IPS DF 6.9 (cell line): ENCODE measurements at places on chromosomes 6 and 20.

- DNase-seq: no peak
These were observed 215.4 kb downstream of the RFPL4B start for GRCh38 chr6:112562301-112563231.

GRCh38 chr20:31923388-31924331 is 28.2 kb downstream of the PDRG1 start:
- DNase-seq: no peak

- peak; percentile 2 for DNase-seq
These were observed 600 bp downstream of the XPO5 start for GRCh38 chr6:43575105-43575771.

GRCh38 chr6:119449331-119450156 is 100.0 kb upstream of the MAN1A1 start:
- no peak for DNase-seq

DNA sequence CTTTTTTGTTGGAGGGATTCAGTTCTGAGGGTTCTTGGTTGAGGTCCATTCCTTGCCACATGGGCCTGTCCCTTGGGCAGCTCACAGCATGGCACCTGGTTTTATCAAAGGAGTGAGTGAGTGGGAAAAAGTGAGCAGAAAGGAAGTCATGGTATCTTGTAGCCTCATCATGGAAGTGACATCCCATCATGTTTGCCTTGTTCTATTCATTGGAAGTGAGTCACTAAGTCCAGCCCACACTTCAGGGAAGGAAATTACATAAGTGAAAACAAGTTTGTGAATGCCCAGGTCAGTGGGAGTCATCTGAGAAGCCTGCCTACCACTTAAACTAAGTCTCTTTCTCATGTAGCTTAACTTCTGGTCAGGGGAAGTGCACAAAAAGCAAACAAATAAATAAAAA is 32.8 kb upstream of the ZNFX1 start:
- DNase-seq: no peak

- no peak for DNase-seq
These were observed 22.4 kb downstream of the DLL1 start for GRCh38 chr6:170268216-170269129.

DNA sequence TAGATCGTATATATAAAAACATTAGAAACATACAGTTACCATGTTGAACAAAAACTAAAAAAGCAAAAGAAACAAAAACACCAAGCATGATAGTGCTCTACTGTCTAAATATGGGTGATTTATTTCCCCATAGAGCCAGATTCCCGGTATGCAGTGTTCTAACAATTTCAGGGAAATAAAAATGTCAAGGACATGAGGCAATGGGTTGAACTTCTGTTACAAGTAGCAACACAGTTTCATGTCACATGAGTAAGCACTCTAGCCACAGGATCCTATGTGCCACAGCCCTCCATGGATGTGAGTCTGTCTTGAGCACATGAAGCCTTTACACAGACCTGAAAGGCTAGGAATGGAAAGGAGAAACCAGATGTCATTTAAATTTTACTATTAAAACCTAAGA is 96.0 kb downstream of the MAP3K5 start:
- no peak for DNase-seq

- DNase-seq: no peak
These were observed 57.5 kb downstream of the ILRUN start for GRCh38 chr6:34638834-34639736.

DNA sequence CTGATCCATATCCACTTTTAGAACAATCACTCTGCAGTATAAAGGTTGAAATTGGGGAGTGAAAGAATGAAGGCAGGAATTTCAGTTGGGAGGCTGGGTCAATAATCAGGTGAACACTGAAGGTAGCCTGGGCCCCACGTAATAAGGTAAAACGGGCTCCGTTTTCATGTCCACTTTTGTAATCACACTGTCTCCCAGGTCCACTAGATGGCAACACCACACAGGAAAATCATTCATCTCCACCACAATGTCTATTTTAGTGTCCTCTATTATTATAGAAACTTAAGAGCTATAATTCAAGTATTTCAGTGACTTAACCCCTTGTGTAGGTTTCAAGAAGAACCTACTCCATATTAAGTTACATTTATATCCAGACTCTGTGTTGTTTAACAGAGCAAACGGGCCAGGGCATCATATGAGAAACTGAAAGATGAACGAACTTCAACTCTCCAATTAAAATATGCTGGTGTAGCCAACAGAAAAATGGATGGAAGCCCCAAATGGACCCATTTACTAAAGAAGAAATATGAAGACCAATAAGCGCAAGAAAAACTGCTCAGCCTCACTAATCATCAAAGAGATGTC is 45.9 kb upstream of the MC3R start:
- no peak for DNase-seq

GRCh38 chr20:44851545-44851944 is 34.0 kb upstream of the YWHAB start:
- DNase-seq: no peak

DNA sequence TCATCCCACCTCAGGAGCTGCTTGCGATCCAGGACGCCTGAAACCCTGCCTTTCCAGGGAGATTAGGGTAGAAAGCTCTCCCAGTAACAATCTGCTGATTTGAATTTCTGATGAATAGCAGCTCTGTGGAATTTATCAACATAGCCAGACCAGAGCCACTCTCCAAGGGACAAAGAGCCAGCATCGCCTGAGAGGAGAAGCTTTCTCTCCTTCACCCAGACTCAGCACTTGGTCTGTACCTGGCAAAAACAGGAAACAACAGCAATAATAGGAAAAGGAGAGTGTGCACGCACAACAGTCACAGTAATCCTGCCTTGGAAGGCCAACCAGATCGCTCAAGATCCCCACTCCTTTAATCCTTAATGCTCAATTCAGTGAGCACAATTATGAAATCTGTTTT is 22.3 kb upstream of the ROS1 start:
- no peak for DNase-seq

GRCh38 chr20:37797669-37798175 is 103.9 kb downstream of the CTNNBL1 start:
- no peak for DNase-seq

DNA sequence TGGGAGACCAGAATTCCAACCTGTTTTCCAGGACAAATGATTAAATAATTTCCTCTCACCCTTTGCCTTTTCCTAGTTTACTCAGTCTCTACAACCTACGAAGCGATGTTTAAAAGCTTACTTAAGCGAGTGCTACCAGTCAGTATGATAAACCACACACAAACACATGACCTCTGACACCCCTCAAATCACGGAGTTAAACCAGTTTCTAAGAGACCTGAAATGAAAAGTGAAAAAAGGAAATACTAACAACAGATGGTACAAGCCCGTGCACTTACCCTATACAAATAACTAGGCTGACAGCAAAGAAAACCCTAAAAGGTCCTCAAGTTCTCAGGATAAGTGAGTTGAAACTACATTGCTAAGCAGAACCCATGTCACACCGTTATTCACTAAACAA is 7.7 kb downstream of the TNFRSF21 start:
- no peak for DNase-seq

- DNase-seq: no peak
These were observed 3.7 kb downstream of the DNAAF9 start for GRCh38 chr20:3403741-3404140.

- DNase-seq: no peak
These were observed 48.3 kb downstream of the AHI1 start for GRCh38 chr6:135449246-135449645.

DNA sequence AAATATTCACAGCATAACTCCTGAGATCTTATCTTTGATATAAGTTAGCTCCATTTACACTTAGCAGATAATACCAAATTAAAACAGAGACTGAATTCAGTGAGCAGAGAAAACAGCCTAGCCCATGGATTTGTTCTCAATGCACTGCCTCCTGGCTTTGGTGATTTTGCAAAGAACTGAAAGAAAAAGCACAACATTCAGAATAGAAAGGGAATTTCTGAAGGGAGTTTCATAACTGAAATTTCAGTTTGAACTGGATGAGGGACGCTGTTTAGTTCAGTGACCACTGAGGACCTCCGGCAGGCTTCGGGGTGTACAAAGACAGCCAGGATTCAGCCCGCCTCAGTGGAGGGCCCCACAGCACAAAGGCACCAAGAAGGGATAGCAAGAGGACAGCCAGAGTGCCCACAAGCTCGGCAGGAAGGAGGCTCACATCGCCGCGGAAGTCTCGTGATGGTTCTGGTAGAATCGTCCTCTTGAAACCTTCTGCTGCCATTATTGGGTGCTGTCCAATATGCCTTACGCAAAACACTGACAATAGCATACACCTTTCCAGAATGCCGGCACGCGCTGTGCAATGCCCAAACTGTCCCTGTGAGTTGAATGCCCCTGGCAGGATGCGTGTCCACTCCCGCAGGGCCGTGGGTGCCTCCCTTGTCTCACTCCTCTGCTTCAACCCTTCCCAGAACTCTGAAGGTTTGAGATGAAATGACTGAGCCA is 9.7 kb upstream of the IRF4 start:
- no peak for DNase-seq

GRCh38 chr6:112931832-112932231 is 584.7 kb downstream of the RFPL4B start:
- no peak for DNase-seq

DNA sequence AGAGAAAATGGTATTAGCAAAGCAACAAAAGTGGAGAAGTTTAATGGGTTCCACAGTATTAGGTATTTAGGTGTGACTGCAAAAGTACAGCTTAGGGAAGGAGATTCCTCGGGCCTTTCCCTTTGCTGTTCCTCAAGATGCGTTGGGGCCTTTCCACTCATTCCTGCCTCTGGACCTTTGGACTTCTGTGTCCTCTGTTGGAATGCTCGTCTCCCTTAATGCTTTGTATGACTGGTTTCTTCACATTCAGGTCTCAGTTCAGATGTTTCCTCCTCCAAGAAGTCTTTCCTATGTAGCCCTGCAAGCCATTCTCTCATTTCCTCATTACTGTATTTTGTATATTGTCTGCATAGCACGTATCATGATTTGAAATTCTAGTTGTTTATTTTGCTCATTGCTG is 39.6 kb downstream of the CTNNBL1 start:
- no peak for DNase-seq

- DNase-seq: no peak
These were observed 21.3 kb upstream of the MICB start for GRCh38 chr6:31476515-31477139.

- no peak for DNase-seq
These were observed 554.4 kb downstream of the KIF16B start for GRCh38 chr20:16018881-16019280.

- no peak for DNase-seq
These were observed 36.9 kb downstream of the BMP6 start for GRCh38 chr6:7762760-7763159.

DNA sequence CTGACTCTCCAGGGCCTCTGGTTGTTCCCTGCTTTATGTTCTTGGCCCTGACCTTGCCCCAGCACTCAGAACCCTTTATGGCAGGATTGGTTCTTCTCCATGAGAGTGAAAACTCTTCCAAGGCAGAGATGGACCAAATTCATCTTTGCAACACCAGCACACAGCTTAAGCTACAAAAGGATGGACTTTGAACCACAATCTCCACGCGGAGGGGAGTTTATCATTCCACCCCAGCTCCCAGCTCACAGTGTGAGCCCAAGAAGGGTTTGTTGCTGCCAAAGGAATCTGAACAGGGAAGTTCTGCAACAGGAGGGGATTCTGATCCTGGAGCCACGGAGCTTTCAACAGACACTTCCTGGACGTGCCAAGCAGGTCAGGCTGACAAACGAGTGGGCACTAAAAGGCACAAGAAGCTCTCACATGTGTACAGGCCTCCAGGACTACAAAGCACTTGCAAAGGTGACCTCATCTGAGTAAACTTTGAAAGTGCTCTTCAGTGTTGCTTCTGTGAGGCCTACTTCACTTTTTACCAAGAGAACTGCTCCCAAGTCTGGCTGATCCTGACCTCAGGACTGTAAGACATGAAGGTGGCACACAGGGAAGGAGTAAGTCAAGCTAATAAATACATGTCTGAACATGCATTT is 8.9 kb downstream of the FITM2 start:
- no peak for DNase-seq
